ENCODE measurements at places on chromosomes 2 and 18.

- peak; percentile 18 for DNase-seq
Observed at GRCh38 chr18:9992300-9992972, 78.6 kb downstream of the VAPA start.

- DNase-seq: no peak
Observed at GRCh38 chr2:108129636-108130035, 110.1 kb upstream of the SULT1C3 start.

DNA sequence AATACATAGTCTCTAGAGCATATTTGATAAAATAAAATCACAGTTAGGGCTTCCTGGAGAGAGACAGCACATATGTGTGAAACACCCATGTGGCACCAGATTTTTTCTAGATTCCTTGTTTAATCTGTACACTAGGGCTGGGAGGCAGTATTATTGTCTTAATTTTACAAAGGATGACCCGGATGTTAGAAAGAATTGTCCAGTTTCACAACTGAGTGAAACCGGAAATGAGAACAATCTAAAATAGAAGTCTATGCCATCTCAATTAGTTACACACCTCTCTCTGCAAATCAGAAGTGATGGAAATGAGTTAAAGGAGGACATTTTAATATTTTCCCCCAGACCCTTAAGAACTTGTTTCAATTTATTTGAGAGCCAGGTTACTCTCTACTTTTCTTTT is 463.7 kb upstream of the DSEL start:
- DNase-seq: no peak

GRCh38 chr2:184879671-184880070 is 281.3 kb downstream of the ZNF804A start:
- no peak for DNase-seq

DNA sequence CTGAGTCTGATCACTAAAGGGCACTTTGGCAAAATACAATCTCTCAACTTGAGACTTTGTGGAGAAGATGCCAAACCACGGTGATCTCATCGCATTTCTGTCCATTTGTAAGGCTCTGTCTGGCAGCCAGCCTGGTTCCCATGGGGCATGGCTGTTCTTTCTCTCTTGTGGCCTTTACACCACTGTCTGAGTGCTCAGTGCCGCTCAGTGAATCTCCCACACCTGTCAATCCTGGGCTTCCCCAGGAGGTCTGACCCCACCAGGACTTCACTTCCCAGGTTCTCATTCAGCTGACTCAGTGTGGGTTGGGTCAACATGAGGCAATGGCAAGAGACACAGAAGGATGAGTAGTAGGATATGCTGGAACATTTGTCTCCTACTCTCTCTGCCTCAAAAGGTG is 96.8 kb upstream of the TRIB2 start:
- peak; percentile 95 for DNase-seq

Measured in fibroblast of gingiva (primary cell).